Left colon (tissue), 2 donors: ENCODE measurements at places on chromosomes 2 and 18. TPM values are rescaled to one million over a fixed set of nuclear protein-coding genes. Genes with fewer than 3 reads are reported as not detected.
A peak's percentile ranks its signal among the peaks of the same experiment; 100 is the strongest.

The DLX1 gene
- total RNA-seq = 0.17 TPM

The GALNT5 gene
- total RNA-seq = 66.5 TPM

The STAT4 gene
- total RNA-seq = 1.7 TPM

The XDH gene
- 47.4 TPM for total RNA-seq

DNA sequence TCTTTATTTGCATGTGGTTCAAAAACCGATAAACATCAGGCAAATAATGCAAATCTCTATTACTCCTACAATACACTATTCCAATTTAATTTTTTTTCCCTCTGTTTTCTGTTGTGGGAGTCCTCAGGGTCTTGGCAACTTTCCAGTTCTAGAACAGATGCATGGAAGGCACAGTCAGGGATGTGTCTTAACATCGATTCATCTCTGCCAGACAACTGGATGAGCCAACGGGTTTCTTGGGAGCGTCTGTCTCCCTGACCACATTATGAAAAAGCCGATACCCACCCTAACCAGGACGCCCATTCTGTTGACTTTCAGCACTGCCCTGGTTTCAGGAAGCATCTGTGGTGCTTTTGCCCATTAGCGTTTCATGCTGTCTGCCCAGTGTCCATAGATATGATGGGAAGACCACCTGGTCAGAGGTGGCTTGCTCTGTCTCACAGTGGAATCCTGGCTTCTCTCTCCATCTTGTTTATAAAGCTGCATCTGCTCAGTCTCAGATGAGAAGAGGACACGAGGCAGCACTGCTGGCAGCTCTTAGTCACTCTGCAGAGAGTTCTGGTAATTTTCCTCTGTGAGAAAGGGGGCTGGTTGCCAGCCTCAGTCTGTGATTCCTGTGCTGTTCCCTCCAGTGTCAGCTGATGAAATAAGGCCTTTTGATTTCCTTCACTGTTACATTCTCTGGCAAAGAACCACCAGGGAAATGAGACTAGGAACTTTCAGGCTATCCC, 57.9 kb upstream of the KCNE4 start:
- peak; percentile 80 for DNase-seq

DNA sequence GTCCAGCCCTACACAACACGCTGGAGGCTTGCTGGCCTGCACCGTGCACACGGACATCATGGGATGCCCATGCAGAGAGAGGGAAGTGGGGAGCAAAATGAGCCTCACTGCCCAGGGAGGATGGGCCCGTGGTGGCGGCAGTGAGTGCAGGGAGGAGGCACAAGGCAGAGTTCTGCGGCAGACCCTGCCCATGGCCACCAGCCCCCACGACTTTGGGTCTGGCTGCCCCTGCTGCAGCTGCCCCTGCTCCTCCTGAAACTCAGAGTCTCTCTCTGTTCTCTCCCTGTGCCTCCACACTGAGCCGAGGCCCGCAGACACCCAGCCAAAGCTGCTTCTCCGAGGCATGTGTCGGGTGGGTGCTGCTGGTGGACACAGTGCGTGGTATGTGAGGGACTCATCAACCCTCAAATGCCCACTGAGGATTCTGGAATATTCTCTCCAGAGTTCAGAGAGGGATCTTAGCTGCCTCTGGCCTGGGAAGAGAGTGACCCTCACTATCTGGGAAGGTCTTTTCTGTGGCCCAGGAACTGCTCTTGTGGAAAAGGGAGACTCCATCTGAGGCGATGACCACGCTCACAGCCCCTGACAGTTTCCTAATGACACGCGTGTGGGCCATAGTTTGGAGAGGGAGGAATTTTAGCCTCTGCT, 45.1 kb upstream of the HPCAL1 start:
- DNase-seq = peak; percentile 3

- DNase-seq = no peak
Observed at GRCh38 chr2:69844560-69844959, 15.1 kb downstream of the GMCL1 start.

- DNase-seq = no peak
Observed at GRCh38 chr18:74862094-74862493, 264.4 kb downstream of the ZNF407 start.

DNA sequence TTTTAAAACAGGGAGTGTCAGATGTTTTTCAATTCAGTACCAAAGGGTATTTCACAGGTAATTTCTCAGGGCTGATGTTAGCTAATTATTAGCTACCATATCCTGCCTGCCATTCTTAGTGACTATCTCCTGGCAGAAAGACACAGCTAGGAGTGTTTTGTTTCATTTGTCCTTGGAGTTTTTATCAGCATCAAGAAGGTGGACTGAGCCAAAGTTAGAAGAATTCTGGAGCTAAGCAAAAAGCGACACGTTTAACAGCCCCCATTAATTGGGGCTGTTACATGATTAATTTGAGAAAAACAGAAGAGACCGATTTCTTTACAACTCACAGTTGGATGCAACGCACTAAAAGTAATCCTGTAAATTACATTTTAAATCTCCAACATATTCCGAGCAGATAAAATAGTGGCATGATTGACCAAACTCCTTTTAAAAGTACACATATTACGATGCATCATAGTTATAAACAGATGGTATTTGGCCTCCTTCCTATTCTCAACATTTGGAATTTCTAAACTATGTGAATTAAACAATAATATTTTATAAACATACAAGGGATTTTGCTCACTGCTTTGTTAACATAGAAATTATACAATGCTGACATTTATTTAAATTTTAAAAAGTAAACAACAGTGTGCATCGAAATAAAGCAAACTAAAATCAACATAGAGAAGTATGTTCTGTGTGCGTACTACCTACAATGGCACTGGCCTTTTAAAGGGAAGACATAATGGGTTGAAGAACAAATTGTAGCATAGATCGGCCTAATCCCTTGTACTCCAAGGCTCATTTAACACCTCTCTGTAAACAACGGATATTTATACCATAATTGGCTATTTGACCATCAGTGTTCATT, 585.1 kb downstream of the ZEB2 start:
- DNase-seq = no peak

- no peak for DNase-seq
Observed at GRCh38 chr2:5569256-5569655, 122.9 kb upstream of the SOX11 start.

- no peak for DNase-seq
Observed at GRCh38 chr18:44817831-44818473, 137.3 kb downstream of the SETBP1 start.

GRCh38 chr2:138193416-138194213, 229.3 kb downstream of the HNMT start:
- no peak for DNase-seq

DNA sequence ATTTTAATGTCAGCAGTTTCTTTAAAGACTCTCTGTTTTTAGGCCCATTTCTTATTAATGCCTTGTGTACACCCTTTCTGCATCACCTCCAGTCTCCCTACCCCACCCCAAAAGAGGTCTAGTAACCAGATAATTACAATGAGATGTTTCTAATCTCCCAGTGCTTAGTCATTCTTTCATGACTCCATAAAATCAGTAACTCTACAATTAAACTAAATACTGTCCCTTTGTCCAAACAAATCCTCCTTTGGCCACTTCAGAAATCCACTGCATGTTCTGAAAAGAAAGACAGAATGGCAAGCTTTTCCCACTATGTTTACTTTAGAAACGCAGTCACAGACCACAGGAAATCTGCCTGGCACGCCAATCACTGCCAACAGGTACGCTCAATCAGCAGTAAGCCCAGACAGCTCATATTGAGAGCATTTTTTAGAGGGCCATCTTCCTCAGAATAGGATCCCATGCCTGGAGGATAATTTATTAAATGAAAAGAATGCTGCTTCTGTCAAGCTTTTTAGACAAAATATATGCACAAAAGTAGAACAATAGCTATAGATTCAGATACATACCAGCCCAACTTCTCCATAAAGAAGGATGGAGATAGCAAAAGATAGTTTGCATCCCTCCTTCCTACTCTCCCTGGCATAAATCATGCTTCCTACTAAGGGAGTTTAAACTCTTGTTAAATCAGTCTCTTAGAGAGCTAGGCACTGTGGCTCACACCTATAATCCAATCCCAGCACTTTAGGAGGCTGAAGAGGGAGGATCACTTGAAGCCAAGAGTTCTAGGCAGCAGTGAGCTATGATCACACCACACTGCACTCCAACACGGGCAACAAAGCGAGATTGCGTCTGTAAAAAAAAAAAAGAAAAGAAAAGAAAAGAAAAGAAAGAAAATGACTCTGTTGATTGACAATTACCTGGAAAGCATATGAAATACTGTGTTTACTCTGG, 14.6 kb downstream of the CLASP1 start:
- no peak for DNase-seq

- no peak for DNase-seq
Observed at GRCh38 chr2:180677200-180677599, 303.2 kb upstream of the UBE2E3 start.

DNA sequence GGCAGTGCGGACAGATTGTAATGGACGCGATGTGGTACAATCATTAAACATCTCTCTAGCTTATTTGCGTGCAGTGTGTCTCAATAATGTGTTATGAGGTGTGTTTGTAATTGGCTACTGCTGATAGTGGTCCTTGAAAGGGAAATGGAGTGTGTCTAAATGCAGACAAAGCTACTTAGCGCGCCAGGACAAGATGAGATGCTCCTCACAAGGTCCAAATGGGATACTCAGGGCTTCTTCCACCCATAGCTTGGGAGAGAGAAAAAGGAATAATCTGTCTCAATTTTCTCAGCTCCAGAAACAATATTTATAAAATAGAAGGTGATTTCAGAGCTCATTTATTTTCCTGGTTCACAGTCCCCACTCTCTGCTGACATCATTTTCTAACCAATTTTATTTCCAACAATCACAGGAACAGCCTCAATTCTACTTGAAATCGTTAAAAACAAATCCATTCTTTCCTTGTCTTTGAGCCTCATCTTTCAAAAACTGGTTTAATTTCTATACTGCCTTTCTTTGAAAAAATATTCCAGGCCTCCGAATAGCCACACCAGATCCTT, 28.5 kb downstream of the GALNT14 start:
- DNase-seq = no peak

DNA sequence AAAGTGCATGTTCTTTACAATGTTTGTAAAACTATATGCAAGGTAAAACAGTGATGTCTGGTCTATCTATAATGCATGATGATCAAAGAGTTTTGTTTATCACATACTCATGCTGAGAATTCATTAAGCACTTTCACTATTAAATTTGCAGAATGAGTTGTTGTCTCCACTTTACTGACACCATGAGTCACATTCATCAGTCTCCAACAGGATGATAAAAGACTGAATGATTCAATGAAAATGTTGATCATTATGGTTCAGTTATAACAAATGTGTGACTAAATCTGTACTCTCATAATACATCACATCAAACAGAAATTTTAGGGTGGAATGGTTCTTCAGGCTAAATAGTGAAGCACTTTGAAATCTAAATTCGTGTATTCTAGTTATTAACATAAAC, 129.0 kb downstream of the ERBB4 start:
- no peak for DNase-seq

DNA sequence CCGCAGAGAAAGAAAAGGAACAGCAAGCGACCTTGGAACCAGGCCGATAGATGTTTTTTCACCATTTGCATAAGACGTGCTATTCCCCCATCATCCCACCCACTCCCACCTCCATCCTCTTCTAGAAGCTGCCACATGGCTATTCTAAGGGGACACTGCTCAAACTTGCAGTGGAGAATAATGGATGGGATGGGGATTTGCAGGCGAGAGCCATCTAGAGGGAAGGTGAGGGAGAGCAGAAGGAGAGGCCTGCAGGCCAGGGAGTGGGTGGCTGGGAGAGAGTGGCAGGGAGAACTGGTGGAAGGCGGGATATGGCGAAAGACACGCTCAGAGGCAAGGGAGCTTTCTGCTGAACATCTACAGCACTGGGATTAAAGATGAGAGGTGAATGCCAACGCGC, 84.9 kb downstream of the MAPK4 start:
- DNase-seq = peak; percentile 11

- DNase-seq = peak; percentile 44
Observed at GRCh38 chr18:32549248-32550110, 78.8 kb upstream of the GAREM1 start.

GRCh38 chr2:33598561-33599174, 431 bp downstream of the FAM98A start:
- peak; percentile 49 for DNase-seq
